ENCODE measurements at places on chromosomes 6 and 20.

GRCh38 chr6:27241443-27241842 lies 6.1 kb upstream of the PRSS16 start:
- no peak for DNase-seq

DNA sequence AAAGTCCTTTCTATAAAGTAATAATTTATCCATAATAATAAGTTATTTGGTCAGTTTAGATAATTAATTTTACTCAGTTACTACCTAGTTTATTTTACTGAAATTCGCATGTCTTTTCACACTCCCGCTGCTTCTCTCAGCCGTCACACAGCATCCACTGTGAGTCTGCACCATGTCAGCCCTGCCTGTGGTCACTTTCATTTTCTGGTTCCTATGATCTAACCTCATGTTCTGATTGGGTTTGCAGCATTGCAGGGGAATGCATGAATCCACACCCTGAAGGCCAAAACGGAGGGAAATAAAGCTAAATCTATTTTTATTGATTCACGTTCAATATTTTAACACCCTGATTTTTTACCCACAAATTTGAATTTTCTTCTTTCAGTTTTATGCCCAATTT lies 47.4 kb downstream of the PDE10A start:
- no peak for DNase-seq

DNA sequence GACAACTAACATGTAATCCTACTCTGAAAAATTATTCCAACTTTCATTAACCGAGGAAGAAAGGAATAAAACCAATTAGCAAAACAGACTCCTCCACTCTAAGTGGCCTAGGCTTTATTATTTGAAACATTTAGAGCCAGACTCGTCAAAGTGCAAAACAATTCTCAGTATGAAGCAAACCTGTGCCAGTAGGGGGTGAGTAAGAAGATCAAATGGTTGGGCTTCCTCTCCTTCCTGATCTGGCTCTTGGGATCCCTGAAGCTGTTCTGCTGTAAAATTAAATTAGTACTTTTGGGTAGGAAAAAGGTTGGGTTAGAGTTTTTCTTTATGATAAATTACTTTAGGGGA lies 177.6 kb upstream of the MAN1A1 start:
- no peak for DNase-seq

GRCh38 chr6:4613381-4613780 lies 162.8 kb upstream of the CDYL start:
- no peak for DNase-seq

GRCh38 chr20:58585753-58586540 lies 65.1 kb upstream of the STX16 start:
- no peak for DNase-seq
